ENCODE measurements at places on chromosomes 6 and 20.

DNA sequence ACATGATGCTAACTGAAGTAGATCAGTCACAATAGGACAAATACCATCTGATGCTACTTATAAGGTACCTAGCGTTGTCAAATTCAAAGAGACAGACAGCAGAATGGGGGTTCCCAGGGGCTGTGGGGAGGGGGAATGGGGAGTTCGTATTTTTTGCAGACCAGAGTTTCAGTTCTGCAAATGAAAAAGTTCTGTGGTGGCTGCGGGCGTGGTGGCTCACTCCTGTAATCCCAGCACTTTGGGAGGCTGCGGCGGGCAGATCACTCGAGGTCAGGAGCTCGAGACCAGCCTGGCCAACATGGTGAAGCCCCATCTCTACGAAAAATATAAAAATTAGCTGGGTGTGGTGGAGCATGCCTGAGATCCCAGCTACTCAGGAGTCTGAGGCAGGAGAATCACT is 68.1 kb downstream of the SLC22A23 start:
- no peak for DNase-seq

- no peak for DNase-seq
Observed at GRCh38 chr6:43983191-43983590, 144.1 kb downstream of the MRPL14 start.

GRCh38 chr6:32190911-32191677 is 1.1 kb upstream of the PBX2 start:
- DNase-seq: no peak

DNA sequence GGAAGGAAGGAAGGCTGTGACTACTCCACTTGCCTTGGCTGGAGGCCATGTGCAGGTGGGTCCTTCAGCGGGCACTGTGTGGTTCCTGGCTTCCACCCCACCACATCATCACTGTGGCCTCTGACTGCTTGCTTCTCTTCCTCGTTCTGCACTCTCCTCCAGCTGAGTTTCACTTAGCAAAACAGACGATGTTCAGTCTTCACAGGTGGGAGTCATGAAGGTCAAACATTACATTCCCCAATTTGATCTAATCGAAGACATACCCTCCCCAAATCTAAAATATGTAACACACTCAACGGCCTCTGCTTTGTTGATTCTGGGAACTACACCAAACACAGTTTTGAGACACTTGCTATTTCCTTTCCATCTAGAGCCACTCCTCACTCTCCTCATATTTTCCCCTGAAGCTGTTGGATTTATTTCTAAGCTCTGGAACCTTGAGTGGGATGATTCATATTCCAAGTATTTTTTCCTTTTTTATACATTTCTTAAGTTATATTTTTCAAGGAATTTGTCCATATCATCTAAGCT is 132.5 kb upstream of the FOXA2 start:
- no peak for DNase-seq

- DNase-seq: no peak
Observed at GRCh38 chr6:138988469-138988834, 399 bp upstream of the REPS1 start.

DNA sequence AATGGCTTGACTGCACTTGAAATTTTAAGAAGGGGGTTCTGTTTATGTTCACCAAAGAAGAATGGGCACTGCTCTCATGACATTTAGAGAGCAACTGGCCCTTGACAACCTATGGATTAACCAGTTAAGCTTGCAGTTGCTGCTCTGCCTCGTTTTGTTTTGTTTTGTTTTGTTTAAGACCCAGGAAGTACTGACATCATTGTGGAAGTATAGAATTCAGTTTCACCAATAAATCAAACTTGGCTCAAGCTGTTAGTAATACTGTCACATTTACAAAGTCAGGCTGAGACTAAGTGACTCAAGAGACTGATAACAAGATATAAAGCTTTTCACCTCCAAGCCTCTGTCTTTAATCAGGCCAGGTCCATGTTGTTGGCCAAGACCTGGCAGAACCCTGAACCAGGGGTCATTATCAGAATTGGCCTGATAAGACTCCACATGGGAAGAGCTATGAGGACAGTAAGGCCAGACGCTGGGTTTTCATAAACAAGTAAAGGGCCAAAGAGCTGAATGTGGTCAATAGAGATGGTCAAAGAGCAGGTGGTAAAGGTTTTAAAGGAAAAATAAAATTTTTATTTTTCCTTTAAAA is 99.4 kb upstream of the VGLL2 start:
- DNase-seq: no peak

GRCh38 chr6:82123632-82124031 is 123.9 kb downstream of the IBTK start:
- no peak for DNase-seq

DNA sequence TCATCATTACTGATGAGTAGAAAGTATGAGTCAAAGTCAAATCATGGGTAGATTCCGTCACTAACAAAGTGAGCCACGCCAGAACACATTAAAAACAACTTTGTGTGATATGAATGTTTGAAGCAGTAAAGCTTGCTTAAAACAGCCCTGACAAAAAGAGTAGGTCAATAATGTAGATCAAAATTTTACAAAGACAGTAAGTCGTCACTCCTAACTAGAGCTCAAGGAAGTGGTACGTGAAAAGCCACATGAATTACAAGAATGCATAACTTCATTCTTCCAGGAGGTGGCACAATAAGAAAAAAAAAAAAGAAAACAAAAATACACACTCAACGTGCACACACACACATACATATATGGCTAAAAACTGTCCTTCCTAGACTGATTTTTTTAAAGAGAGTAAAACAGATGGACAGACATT is 69.9 kb downstream of the HACE1 start:
- peak; percentile 17 for DNase-seq

GRCh38 chr6:15304337-15305042 is 58.6 kb downstream of the JARID2 start:
- no peak for DNase-seq

GRCh38 chr6:36953931-36954261 is 642 bp upstream of the PI16 start:
- no peak for DNase-seq

GRCh38 chr6:88882536-88882935 is 80.9 kb downstream of the RNGTT start:
- DNase-seq: no peak

Data from inflammatory macrophage treated with lipopolysaccharide for 4 hours (primary cell).